Heart right ventricle (tissue), 16 donors: ENCODE measurements at places on chromosomes 6 and 20.

DNA sequence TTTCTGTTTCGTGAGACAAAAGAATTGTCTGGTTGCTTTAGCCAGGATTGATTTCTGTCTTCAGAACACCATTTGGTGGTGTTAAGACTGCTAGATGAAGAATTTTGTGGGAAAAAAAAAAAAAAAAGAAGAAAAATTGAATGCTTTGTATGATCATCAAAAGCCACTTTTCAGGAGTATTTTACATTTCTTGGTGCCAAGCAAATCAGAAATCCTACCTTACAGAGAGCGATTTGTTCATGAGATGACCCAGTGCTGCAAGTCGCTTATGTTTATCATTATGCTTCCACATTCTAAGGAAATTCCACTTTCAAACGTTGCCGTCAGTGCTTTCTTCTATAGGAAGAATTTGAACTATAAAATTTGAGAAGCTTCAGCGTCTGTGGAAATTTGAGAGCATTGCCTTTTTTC, 228.7 kb downstream of the BCKDHB start:
- no peak for DNase-seq

- DNase-seq = no peak
Measured at GRCh38 chr6:108872141-108872557, 23.9 kb downstream of the ARMC2 start.

DNA sequence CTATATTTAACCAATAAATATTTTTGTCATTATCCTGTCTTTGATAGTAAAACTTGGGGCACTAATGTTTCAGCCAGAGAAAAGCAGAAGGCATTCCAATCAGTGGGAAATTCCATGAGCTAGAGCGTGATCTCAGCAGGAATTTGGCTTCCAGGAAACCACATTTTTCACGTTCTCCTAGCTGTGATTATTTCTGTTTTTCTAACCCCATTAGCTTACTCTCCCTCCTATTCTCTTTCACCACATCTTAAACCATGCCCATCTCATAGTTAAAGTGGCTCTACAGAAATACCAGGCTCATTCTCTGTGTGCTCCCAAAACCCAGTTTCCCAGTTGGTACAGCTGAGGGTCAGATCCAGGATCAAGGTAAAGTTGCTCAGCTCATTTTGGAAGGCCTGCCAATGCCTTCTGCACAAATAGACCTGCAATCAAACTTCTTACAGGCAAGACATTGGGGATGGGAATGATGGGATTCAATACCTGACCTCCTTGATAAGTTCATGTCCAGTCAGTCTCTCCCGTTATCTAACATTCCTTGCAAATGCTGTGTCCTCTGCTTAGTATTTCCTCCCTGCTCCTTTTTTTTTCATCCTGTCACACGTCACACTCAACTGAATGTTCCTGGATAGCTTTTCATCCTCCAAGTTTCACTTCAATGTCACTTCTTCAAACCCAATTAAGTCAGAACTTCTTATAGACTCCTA, 33.1 kb upstream of the TMEM30A start:
- DNase-seq = no peak

- no peak for DNase-seq
Measured at GRCh38 chr20:63735859-63736718, at the start of gene LIME1. TSS of gene LIME1 (plus strand) at chr20:63736664. CDS start at chr20:63737550, 886 bp downstream.

GRCh38 chr20:45538209-45538799, 978 bp downstream of the WFDC6 start:
- no peak for DNase-seq

DNA sequence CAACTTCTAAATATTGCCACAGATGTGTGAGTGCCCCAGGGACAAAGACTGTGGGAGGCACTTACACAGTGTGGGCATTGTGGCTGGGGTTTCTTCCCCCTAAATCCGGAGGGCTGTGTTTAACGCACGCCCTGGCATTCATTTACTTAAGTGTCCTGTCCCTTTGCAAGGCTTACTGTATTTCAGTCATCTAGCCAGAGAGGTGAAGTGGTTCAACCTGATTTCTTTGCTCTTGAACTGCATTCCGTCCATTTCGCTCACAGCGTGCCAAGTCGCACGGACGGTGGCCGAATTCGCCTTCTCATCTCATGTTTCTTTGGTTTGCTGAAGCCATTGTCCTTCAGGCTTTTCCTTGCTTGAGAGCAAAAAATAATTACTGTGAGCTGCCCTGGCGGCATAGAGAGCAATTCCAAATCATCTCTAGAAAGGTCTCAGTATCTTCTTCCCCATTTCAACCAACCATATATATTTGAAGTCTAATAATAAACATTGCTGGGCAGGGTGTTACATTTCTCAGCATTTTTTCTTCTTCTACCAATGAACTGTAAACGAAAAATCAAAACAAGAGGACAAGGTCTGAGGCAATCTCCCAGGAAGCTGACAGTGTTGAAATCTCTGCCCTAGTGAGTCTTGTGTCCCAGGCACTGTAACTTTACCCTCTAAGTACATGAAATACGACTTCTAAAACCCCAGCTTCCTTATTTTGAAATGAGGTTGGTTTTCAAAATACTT, 16.9 kb downstream of the SYTL3 start:
- DNase-seq = no peak

DNA sequence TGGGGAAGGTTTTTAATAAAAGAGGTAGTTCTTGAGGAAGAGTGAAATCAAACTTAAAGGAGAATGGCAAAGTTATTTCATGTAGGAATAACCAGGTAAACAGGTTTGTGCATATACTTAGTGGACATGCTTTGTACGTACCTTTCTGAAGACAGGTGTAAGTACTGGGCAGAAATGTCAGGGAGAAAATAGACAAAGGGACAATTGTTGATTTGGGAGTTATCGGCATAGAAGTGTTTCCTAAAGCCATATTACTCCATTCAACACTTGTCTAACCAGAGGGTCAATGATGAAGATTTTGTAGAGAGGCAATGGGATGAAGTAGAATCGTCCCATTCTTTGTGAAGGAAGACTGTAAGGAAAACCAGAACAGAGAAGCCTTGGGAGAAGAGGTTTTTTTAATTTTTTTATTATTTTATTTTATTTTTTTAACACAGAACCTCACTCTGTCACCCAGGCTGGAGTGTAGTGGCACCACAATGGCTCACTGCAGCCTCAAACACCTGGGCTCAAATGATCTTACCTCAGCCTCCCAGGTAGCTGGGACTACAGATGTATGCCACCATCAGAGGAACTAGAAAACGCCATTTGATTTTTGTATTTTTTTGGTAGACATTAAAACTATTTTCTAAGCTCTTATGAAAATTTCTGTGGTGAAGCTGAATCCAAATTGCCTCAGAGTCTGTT, 18.0 kb downstream of the SMAP1 start:
- DNase-seq = no peak

GRCh38 chr6:44120692-44121443, 6.4 kb downstream of the MRPL14 start:
- no peak for DNase-seq

- DNase-seq = no peak
Measured at GRCh38 chr20:51020657-51021056, 2.2 kb downstream of the KCNG1 start.
